ENCODE measurements at places on chromosomes 4 and X.

GRCh38 chrX:122187069-122187713 lies 996.9 kb upstream of the GRIA3 start:
- DNase-seq, result no peak

DNA sequence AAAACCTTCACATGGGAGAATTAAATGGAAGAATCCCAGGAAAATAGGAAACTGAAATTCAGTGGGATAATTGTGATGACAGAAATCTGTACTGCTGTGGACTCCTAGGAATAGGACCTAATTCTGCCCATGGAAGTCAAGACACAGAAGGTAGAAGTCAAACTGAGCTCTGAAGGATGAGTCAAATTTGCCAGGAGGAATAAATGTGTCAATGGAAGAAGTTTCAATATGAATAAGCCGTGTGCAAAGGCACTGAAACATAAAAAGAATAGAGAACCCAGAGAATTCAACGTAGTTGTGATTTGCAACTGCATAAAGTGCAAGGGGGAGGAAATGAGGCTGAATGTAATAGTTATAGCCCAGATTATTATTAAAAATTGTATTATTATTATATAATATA lies 11.6 kb downstream of the ENAM start:
- no peak for DNase-seq

- DNase-seq, result no peak
Observed at GRCh38 chr4:66946761-66947160, 598.5 kb downstream of the CENPC start.

DNA sequence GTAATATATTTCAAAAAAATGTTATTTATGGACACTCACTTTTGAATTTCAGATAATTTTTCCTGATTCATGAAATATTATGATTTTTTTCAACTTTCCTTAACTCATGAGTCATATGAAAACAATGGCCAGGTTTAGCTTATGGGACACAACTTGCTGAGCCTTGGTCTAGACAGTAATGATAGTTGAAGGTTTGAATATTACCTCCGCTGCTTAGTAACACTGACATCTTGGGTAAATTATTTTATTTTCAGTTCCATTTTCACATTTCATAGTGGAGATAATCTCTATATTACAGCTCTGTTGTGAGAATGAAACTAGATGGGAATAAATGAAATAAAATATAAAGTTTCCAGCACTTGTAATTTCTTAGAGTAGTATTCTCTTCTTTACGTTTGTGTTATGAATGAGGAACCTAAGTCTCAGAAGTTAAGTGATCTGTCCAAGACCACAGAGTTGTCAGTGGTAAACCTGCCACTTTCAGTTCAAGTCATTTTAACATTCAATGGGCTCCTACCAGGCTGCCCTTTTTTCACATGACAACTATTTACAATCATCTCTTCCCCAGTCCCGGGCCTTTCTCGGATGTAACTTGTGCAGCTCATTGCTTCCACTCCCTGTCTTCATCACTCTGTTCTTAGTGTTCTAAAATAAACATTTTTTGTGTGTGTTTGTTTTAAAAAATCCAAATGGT lies 46.8 kb upstream of the GC start:
- DNase-seq, result no peak

GRCh38 chr4:112511093-112511802 lies 4.7 kb downstream of the NEUROG2 start:
- no peak for DNase-seq

DNA sequence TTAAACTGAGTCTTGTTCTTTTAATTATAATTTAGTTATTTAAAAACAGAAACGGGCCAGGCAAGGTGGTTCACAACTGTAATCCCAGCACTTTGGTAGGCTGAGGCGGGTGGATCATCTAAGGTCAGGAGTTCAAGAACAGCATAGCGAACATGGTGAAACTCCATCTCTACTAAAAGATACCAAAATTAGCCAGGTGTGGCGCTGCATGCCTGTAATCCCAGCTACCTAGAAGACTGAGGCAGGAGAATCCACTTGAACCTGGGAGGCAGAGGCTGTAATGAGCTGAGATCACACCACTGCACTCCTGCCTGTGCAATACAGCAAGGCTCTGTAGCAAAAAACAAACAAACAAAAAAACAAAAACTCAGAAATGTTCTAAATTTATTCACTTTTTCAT lies 852.9 kb downstream of the TECRL start:
- DNase-seq, result no peak

- DNase-seq, result no peak
Observed at GRCh38 chr4:89754531-89754930, 82.4 kb downstream of the SNCA start.

- DNase-seq, result no peak
Observed at GRCh38 chr4:184190711-184191110, 27.0 kb downstream of the ENPP6 start.

DNA sequence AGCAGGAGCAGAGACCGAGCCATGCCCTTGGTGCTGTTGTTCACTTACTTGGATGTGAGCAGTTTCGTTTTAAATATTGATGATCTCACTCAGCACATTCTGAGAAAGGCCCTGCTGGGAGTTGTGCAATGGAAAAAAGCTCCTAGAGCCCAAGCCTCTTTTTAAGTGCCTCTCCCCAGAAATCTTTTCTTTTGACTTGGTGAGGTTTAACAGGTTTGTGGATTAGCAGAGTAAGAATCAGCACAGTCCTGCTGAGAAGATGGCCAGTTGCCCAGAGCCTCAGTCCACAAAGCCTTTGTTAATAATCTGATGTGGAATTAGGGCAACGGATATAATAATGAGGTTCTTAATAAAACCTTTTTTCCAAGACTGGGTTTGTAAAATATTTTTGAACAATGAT lies 157.5 kb upstream of the ATP6AP2 start:
- no peak for DNase-seq

DNA sequence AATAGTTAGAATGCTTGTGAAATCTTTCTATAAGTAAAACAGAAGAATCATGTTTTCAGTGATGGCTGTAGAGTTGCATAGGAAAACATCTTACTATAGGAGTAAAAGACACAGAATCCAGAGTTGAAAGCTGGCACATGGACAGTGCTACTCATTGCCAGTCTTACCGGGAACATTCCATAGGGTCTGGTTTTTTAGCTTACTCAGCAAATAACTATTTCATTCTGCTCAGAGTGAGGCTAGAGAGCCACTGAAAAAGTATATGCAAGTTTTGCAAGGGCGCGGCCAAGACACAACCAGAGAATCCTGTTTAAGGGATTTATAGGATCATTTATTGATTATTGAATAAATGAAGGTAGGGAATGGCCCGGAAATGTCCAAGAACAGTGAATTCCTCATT lies 60.3 kb downstream of the MTHFD2L start:
- no peak for DNase-seq

DNA sequence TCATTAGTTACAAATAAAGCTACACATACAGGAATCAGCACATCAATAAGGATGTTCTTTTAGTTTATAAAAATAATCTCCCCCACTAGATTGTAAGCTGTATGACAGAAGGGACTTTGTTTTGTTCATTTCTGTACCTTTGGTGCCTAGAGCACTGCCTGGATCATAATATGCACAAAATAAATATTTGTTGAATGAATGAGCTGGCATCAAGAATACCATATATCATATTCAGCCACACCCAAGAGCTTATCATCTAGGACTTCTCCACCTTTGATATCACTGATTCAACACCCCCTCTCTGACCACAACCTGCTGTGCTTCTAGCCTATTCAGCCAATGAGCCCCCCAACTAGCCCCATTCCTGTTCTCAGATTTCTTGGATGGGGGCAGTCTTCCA lies 10.6 kb downstream of the SYTL4 start:
- DNase-seq, result no peak

DNA sequence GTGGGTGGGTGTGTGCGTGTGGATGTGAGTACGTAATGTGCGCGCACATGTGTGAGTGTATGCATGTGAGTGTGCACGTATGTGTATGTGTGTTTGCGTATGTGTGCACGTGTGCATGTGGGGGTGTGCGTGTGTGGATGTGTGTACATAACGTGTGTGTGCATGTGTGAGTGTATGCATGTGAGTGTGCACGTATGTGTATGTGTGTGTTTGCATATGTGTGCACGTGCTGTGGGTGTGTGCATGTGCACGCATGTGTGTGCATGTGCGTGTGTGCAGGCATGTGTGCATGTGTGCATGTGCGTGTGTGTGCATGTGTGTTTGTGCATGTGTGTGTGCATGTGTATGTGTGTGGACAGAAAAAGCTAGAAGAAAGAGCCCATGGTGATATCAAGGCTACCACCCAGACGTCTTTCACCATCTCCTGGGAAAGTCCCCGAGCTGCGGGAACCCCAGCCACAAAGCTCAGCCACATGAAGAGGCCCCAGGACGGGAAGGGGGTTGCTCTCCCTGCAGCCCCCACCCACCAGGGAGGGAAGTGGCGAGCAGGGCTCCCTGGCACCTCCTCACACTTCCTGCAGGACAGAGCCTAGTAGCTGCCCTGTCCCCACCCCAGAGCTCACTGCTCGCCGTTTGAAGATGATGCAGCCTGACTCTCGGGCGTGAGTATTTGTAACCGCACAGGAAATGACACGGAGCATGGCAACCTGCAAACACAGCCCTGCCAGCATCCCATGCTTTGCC lies 108.3 kb downstream of the DCTD start:
- DNase-seq, result peak; percentile 78

GRCh38 chr4:64121803-64122202 lies 287.4 kb downstream of the TECRL start:
- DNase-seq, result no peak

- no peak for DNase-seq
Observed at GRCh38 chr4:174475528-174475927, 46.8 kb downstream of the HPGD start.

- peak; percentile 4 for DNase-seq
Observed at GRCh38 chr4:6469144-6469543, 3.3 kb downstream of the PPP2R2C start.

DNA sequence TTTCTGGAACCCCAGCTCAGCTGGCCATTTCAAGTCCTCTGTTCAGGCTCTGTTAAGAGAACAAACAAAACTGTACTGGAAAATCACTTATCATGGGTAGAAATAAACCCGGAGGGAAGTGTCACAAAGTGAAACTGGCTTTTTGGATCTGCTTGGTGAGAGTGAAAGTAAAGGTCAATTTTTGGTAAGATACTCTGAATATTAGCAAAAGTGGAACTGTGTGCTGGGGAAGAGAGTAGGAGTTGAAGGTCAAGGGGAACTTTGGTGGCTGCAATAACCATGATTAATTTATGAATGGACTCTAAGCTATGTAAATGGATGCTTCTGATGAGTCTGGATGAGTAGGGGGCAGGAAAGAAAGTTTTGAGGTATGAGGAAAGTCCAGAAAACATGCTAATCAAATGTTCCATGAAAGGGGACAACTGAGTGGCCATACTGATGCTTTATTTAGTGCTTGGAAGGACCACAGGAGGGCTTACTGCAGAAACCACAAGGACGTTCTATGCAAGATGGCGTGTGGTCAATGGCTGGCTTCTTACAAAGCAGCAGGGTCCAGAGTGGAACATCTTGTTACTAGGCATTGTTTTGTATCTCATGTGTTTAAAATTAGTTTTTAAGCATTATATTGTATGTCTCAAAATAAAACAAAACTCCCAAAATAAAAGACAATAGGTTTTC lies 36.8 kb upstream of the TNIP3 start:
- no peak for DNase-seq
